ENCODE measurements at places on chromosomes 1 and 21. TPM values are rescaled to one million over a fixed set of nuclear protein-coding genes. Genes with fewer than 3 reads are reported as not detected.

Gene CCDC181
- total RNA-seq: 0.63 TPM

- no peak for DNase-seq
Measured at GRCh38 chr1:113686891-113687618, 72.2 kb downstream of the PHTF1 start.

Gene OR14K1
- not detected for total RNA-seq

DNA sequence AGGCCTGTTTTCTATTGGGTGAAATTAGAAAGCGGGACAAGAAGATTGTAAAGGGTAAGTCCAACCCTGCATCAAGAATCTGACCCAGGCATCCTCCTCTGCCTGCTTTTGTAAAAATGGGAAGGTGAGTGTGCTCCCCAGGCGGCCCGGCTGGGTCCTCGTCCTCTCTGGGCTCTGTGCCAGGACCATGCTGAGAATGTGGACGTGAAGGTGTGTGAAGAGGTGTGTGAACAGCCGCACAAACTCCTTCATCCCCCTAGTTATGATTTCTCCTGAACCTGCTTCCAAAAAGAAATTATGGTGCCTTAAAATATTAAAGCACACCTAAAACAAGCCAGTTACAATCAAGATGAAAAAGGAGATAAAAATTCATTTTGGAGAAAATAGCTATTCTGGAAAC, 185.7 kb downstream of the IGSF21 start:
- DNase-seq: no peak

Gene VWA1
- 15.6 TPM for total RNA-seq

Gene SMIM11
- 3.3 TPM for total RNA-seq

Data from osteocyte (in vitro differentiated cells).